Smooth muscle cell of the pulmonary artery (primary cell): ENCODE measurements at places on chromosomes 2 and 18. TPM values are rescaled to one million over a fixed set of nuclear protein-coding genes. Genes with fewer than 3 reads are reported as not detected.

Gene CCDC85A
- 0.13 and 1.6 TPM in 2 replicates for total RNA-seq

Gene AMER3
- not detected in 2 replicates for total RNA-seq

Gene SERPINB3
- 0.07 TPM in 1 of 2 replicates, not detected in the other for total RNA-seq

Gene C2orf78
- not detected in 2 replicates for total RNA-seq

Gene NTSR2
- total RNA-seq: not detected in 2 replicates

Gene UGT1A5
- not detected in 2 replicates for total RNA-seq

Gene TEKT4
- not detected in 2 replicates for total RNA-seq

Gene FAM161A
- 1.6 TPM in 2 replicates for total RNA-seq

Gene OLA1
- total RNA-seq: 68.2 and 79.2 TPM in 2 replicates

Gene CCL20
- 0.13 TPM in 1 of 2 replicates, not detected in the other for total RNA-seq

Gene KCNG2
- not detected in 2 replicates for total RNA-seq

Gene CACNB4
- 2.0 and 10.8 TPM in 2 replicates for total RNA-seq

Gene TSPYL6
- total RNA-seq: not detected in 2 replicates

Gene NOSTRIN
- 0.13 TPM in 1 of 2 replicates, not detected in the other for total RNA-seq

Gene SLC4A5
- total RNA-seq: 0.13 and 0.30 TPM in 2 replicates

Gene REG3G
- total RNA-seq: not detected in 2 replicates

Gene STPG4
- 0.07 and 0.20 TPM in 2 replicates for total RNA-seq

Gene FBXO41
- total RNA-seq: 0.72 and 2.0 TPM in 2 replicates

Gene KIAA2012
- not detected in 2 replicates for total RNA-seq

Gene ANXA4
- total RNA-seq: 56.0 and 67.2 TPM in 2 replicates

Gene NXPH2
- total RNA-seq: 0.33 and 0.52 TPM in 2 replicates

Gene CSRNP3
- 1.4 and 2.3 TPM in 2 replicates for total RNA-seq

Gene UGT1A1
- 0.07 TPM in 1 of 2 replicates, not detected in the other for total RNA-seq

Gene TEX44
- not detected in 2 replicates for total RNA-seq

Gene ZEB2
- total RNA-seq: 58.5 and 136 TPM in 2 replicates

Gene DCDC2C
- total RNA-seq: not detected in 2 replicates

Gene RIT2
- not detected in 2 replicates for total RNA-seq

Gene CFC1
- not detected in 2 replicates for total RNA-seq

Gene COL6A3
- total RNA-seq: 2,074 and 3,484 TPM in 2 replicates

Gene DCAF17
- 24.4 and 26.2 TPM in 2 replicates for total RNA-seq

Gene RGPD3
- total RNA-seq: 0.20 and 0.26 TPM in 2 replicates

Gene TGFA
- 0.13 and 2.8 TPM in 2 replicates for total RNA-seq

Gene PTMA
- total RNA-seq: 410 and 465 TPM in 2 replicates

Gene LOXHD1
- total RNA-seq: not detected in 2 replicates

Gene KCNE4
- total RNA-seq: 37.7 and 120 TPM in 2 replicates
